Ovary (tissue), 10 donors: ENCODE measurements at places on chromosomes 6 and 20. TPM values are rescaled to one million over a fixed set of nuclear protein-coding genes. Genes with fewer than 3 reads are reported as not detected.

GRCh38 chr6:161369339-161369738 lies 95.5 kb upstream of the AGPAT4 start:
- DNase-seq: no peak
- H3K27ac ChIP-seq: no peak overlapping the region
- no peak overlapping the region for H3K4me3 ChIP-seq
- no peaks in the 10 kb centered on the region for H3K4me1 ChIP-seq
- no peaks in the 10 kb centered on the region for H3K36me3 ChIP-seq
- no peaks in the 10 kb centered on the region for H3K27me3 ChIP-seq

GRCh38 chr6:47478233-47479139 lies 897 bp downstream of the CD2AP start:
- H3K27ac ChIP-seq: peak overlapping the region; percentile 90
- H3K4me1 ChIP-seq: peaks cover 3% of the 10 kb centered on the region
- H3K27me3 ChIP-seq: no peaks in the 10 kb centered on the region
- no peaks in the 10 kb centered on the region for H3K36me3 ChIP-seq
- no peak for DNase-seq

DNA sequence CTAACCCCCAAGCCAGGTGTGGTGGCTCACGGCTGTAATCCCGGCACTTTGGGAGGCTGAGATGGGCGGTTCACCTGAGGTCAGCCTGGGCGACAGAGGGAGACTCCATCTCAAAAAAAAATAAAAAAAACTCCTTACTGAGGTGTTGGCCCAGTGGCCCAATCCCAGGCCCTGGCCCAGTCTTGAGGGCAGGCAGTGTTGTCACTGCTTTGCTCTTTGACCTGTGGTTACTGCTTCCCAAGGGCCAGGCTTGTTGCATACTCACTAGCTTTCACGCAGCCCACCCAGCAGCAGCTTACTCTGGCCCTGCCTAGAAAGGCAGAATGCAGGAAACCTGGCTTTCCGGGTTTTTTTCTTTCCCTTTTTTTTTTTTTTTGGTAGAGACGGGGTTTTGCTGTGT lies 13.2 kb downstream of the CNPY3 start:
- H3K27ac ChIP-seq: no peak overlapping the region
- no peaks in the 10 kb centered on the region for H3K27me3 ChIP-seq
- no peaks in the 10 kb centered on the region for H3K4me1 ChIP-seq
- no peak for DNase-seq
- no peak overlapping the region for H3K4me3 ChIP-seq

GRCh38 chr20:32231847-32232246 lies 24.2 kb downstream of the POFUT1 start:
- no peak overlapping the region for H3K27ac ChIP-seq
- H3K36me3 ChIP-seq: no peaks in the 10 kb centered on the region
- H3K27me3 ChIP-seq: no peaks in the 10 kb centered on the region
- H3K4me1 ChIP-seq: no peaks in the 10 kb centered on the region
- DNase-seq: no peak
- H3K4me3 ChIP-seq: no peak overlapping the region

GRCh38 chr6:152634773-152635172 lies 2.4 kb downstream of the SYNE1 start:
- no peak for DNase-seq
- no peaks in the 10 kb centered on the region for H3K36me3 ChIP-seq
- no peaks in the 10 kb centered on the region for H3K27me3 ChIP-seq
- H3K4me1 ChIP-seq: peaks cover 1% of the 10 kb centered on the region

- no peak overlapping the region for H3K4me3 ChIP-seq
- H3K36me3 ChIP-seq: no peaks in the 10 kb centered on the region
- DNase-seq: no peak
- H3K27me3 ChIP-seq: no peaks in the 10 kb centered on the region
- H3K4me1 ChIP-seq: no peaks in the 10 kb centered on the region
Observed at GRCh38 chr20:15924556-15924955, 648.7 kb downstream of the KIF16B start.

DNA sequence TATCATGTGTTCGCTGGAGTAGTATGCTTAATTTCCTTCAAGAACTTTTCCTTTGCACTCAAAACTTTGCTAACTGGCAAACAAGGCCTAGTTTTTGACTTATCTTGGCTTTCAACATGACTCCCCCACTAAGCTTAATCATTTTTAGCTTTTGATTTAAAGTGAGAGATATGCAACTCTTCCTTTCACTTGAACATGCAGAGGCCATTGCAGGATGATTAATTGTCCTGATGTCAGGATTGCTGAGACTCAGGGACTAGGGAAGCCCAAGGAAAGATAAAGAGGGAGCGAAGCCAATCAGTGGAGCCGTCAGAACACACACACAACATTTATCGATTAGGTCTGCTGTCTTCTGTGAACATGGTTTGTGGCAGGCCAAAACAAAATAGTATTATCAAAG lies 491.4 kb downstream of the CBLN4 start:
- DNase-seq: no peak
- H3K27me3 ChIP-seq: no peaks in the 10 kb centered on the region
- no peaks in the 10 kb centered on the region for H3K4me1 ChIP-seq
- no peak overlapping the region for H3K4me3 ChIP-seq

DNA sequence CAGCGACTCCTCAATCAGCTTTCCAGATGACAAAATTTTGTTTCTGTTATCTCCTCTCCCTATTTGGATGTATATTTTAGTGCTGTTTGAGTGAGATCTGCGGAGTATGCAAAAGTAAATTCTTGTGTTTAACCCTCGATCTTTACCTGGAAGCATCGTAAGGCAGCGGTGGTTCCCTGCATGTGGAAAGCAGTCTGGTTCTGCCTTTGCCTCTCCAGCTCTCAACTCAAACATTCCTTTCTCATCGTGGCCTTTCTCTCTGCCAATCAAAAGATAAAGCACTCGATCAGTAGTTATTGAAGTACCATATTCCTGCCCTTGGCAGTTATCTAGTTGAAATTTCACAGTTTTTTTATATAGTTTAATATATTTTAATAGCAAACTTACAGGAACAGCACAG lies 44.0 kb upstream of the BTN3A2 start:
- H3K27me3 ChIP-seq: no peaks in the 10 kb centered on the region
- H3K4me1 ChIP-seq: peaks cover 2% of the 10 kb centered on the region
- H3K36me3 ChIP-seq: no peaks in the 10 kb centered on the region
- H3K27ac ChIP-seq: no peak overlapping the region
- no peak overlapping the region for H3K4me3 ChIP-seq
- DNase-seq: no peak

DNA sequence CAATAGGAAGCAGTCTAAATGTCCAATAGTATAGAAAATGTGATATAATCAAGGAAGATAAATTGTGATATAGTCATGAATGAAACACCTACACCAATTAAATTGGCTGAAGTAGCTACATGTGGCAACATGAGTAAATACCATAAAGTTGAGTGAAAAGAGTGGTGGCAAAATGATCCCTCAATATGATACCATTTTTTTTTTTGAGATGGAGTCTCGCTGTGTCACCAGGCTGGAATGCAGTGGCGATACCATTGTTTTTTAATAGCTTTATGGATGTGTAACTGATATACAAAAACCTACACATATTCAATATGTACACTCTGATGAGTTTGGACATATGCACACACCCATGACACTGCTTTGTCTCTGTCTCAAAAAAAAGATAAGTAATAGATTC lies 20.9 kb upstream of the ILRUN start:
- H3K4me3 ChIP-seq: no peak overlapping the region
- no peak overlapping the region for H3K27ac ChIP-seq
- no peaks in the 10 kb centered on the region for H3K27me3 ChIP-seq
- H3K4me1 ChIP-seq: no peaks in the 10 kb centered on the region
- DNase-seq: no peak

DNA sequence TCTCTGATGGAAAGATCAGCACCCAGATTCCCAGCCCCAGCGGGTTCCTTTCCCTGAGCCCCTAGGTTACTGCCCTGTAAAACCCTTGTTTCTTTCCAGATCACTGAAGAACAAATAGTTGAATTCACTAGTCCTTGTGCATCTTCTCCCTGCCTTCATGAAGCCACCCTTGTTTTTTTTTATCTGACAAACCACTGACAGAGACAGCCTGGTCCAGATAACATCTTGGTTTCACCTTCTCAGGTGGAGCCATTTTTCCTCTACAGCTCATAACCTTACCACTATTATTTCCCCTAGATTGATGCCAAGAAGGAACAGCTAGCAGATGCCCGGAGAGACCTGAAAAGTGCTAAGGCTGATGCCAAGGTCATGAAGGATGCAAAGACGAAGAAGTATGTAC lies 15.9 kb upstream of the PLCG1 start:
- no peak overlapping the region for H3K4me3 ChIP-seq
- no peak overlapping the region for H3K27ac ChIP-seq
- no peaks in the 10 kb centered on the region for H3K27me3 ChIP-seq
- no peaks in the 10 kb centered on the region for H3K36me3 ChIP-seq
- no peaks in the 10 kb centered on the region for H3K4me1 ChIP-seq

GRCh38 chr6:149855040-149855654 lies 9.0 kb downstream of the LRP11 start:
- H3K27me3 ChIP-seq: no peaks in the 10 kb centered on the region
- no peaks in the 10 kb centered on the region for H3K4me1 ChIP-seq
- H3K36me3 ChIP-seq: no peaks in the 10 kb centered on the region

GRCh38 chr6:87382861-87383260 lies 24.9 kb upstream of the CFAP206 start:
- H3K4me3 ChIP-seq: no peak overlapping the region
- no peaks in the 10 kb centered on the region for H3K36me3 ChIP-seq
- DNase-seq: no peak
- H3K27me3 ChIP-seq: no peaks in the 10 kb centered on the region
- H3K4me1 ChIP-seq: no peaks in the 10 kb centered on the region

DNA sequence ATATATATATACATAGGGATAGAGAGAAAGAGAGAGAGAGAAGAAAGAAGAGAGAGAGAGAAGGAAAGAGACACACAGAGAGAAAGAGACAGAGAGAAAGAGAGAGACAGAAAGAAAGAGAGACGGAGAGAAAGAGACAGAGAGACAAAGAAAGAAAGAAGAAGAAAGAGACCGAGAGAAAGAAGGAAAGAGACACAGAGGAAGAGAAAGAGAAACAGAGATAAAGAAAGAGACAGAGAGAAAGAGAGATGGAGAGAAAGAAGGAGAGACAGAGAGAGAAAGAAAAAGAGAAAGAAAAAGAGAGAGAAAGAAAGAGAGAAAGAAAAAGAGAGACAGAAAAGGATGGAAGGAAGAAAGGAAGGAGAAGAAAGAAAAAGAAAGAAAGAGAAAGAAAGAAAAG lies 46.9 kb upstream of the TASP1 start:
- no peaks in the 10 kb centered on the region for H3K36me3 ChIP-seq
- H3K27me3 ChIP-seq: no peaks in the 10 kb centered on the region
- no peak overlapping the region for H3K4me3 ChIP-seq
- no peak overlapping the region for H3K27ac ChIP-seq
- no peaks in the 10 kb centered on the region for H3K4me1 ChIP-seq

GRCh38 chr6:2763876-2764540 lies 1.2 kb upstream of the WRNIP1 start:
- no peaks in the 10 kb centered on the region for H3K27me3 ChIP-seq
- H3K4me3 ChIP-seq: peak overlapping the region; percentile 53
- peak; percentile 51 for DNase-seq
- no peaks in the 10 kb centered on the region for H3K36me3 ChIP-seq

- no peaks in the 10 kb centered on the region for H3K27me3 ChIP-seq
- no peaks in the 10 kb centered on the region for H3K36me3 ChIP-seq
- H3K4me1 ChIP-seq: no peaks in the 10 kb centered on the region
- H3K4me3 ChIP-seq: no peak overlapping the region
Observed at GRCh38 chr6:89932245-89932802, 38.1 kb downstream of the GJA10 start.

DNA sequence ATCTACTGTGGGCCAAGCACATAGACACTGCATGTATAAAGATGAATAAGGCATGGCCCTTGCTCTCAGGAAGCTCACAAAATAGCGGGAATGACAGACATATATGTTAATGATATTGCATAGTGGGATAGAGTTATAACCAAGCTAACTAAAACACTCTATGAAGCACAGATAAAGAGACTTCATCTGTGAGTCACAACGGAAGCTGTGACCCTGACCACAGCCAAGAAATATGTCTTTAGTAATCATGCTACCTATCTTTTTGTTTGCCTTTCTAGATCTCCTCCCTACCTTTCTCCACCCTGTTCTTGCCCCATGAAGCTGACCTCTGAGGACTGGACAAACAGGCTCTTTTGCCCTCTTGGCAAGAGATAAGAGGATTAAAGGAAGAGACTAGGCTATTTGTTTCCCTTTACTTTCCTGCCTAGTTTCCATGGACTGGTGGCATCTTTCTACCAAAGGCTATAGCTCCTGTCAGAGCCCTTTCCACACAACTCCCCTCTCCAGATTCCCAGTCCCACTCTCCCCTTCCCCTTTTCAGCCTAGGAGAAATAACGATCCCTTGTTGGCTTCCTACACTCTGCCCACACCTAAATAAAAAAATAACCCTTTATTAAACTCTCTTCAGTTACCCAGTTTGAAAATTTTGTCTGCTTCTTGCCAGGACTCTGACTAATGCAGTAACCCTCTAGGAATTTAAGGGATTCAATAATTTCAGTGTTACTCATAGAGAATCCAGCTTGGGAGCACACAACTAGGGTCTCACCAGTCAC lies 504.9 kb upstream of the MARCKS start:
- H3K27ac ChIP-seq: no peak overlapping the region
- H3K36me3 ChIP-seq: no peaks in the 10 kb centered on the region
- H3K4me3 ChIP-seq: no peak overlapping the region
- no peak for DNase-seq

DNA sequence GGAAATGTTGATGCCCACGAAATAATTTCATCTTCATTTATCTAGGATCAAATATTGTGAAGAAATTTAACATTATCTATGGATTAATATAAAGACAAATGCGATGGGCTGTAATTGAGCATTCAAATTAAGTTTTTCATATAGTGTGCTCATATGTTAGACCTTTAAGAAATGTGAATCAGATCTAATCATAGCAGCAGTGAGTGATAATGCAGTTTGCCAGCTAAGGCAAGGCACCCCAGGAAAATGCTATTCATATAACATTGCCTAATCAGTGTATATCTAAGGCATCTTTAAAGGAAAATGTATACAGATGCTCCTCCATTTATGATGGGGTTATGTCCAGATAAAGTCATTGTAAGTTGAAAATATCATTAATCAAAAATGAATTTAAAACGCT lies 135.2 kb downstream of the KCNQ5 start:
- H3K4me3 ChIP-seq: no peak overlapping the region
- H3K4me1 ChIP-seq: no peaks in the 10 kb centered on the region

- H3K4me3 ChIP-seq: no peak overlapping the region
- no peak overlapping the region for H3K27ac ChIP-seq
- H3K27me3 ChIP-seq: no peaks in the 10 kb centered on the region
- peak; percentile 78 for DNase-seq
- H3K36me3 ChIP-seq: no peaks in the 10 kb centered on the region
Observed at GRCh38 chr20:62382306-62383198, 4.4 kb upstream of the RPS21 start.

- no peaks in the 10 kb centered on the region for H3K36me3 ChIP-seq
- H3K4me1 ChIP-seq: no peaks in the 10 kb centered on the region
- DNase-seq: no peak
- H3K27ac ChIP-seq: no peak overlapping the region
- H3K4me3 ChIP-seq: no peak overlapping the region
Observed at GRCh38 chr20:58579819-58580473, 64.7 kb upstream of the APCDD1L start.

Gene PROKR2
- not detected for total RNA-seq

Gene PHF3
- total RNA-seq: 83.7 TPM

Gene FAM83C
- not detected for total RNA-seq

Gene RAMACL
- total RNA-seq: 1.8 TPM

Gene ADGRF5
- total RNA-seq: 10.6 TPM

Gene ENPP5
- 8.6 TPM for total RNA-seq
